ENCODE measurements at places on chromosomes 13 and 19.

GRCh38 chr19:44005973-44006372 lies 3.2 kb downstream of the ZNF230 start:
- no peak for DNase-seq

DNA sequence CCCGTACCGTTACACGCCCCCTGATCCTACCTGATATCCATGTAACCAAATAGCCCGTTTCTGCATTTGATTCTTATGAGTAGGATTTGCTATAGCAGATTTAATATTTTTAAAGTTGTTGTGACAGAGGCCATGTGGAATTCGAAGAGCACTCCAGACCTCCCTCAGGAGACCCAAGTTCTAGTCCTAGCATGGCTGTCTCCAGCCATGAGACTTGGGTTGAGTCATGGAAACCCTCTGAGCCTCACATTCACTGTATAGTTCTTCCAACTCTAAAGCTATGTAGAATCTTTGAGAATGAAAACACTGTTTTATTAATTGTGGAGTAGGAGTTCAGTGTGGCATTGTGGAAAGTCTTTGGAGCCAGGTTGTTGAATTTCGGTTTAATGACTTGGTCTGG lies 8.0 kb upstream of the GPR183 start:
- DNase-seq = no peak

- DNase-seq = no peak
These were observed 1872.9 kb upstream of the PCDH20 start for GRCh38 chr13:63288576-63288975.

GRCh38 chr19:40799558-40800338 lies 757 bp downstream of the EGLN2 start:
- no peak for DNase-seq

DNA sequence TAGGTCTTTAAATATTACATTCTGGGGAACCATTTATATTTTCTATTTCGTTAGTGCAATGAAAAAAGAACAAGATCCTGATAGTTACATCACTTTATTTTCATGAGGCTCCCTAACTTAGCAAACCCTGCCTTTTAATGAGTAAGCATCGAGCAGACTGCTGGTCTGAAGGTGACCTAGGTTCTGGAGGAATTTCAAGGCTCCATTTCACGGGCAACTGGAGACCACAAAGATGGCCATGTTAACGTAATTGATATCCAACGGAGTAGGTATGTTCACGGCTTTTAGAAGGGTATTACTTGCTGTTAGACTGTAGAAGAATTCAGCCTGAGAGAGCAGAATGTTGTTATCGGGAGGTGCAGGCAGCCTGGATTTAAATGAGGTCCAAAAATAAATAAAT lies 1597.6 kb downstream of the EFNB2 start:
- DNase-seq = no peak

Data from NCI-H187 treated with DMSO at 0.1 percent for 48 hours (cell line).